ENCODE measurements at places on chromosomes 3 and 15.
A peak's percentile ranks its signal among the peaks of the same experiment; 100 is the strongest.

GRCh38 chr15:93359425-93360131 is 270.6 kb upstream of the RGMA start:
- DNase-seq: peak; percentile 56

DNA sequence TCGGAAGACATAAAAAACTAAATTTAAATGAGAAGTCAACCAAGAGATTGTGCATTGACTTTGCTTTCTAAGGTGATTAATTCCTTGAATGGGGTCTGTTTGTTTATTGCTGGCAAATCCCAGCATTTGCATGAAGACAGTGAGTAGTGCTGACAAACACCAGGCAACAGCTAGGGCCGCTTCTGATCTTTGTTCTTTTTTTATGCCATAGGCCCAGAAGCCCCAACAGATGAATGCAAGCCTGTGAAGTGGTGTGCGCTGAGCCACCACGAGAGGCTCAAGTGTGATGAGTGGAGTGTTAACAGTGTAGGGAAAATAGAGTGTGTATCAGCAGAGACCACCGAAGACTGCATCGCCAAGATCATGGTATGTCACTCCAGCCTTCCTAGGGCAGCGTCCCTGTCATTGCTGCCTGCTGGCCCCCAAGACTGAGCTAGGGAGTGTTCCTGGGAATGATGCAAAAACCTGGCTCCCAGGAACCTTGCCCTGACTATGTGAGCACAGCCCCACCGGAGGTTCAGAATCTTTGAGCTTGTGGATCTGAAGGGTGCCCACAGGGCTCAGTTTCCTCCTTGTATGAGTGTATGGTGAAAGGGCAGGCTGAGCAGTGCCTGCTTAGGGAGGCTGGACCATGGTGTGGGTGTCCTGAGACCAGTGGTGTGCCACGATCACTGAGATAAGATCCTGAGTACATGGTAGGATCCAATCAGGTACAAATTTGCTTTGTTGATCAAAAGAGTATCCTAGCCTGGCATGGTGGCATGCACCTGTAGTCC is 13.0 kb downstream of the TF start:
- no peak for DNase-seq

- no peak for DNase-seq
Observed at GRCh38 chr15:100940767-100941379, 21.7 kb downstream of the LRRK1 start.

GRCh38 chr15:73987250-73987649 is 4.8 kb downstream of the STOML1 start:
- no peak for DNase-seq

DNA sequence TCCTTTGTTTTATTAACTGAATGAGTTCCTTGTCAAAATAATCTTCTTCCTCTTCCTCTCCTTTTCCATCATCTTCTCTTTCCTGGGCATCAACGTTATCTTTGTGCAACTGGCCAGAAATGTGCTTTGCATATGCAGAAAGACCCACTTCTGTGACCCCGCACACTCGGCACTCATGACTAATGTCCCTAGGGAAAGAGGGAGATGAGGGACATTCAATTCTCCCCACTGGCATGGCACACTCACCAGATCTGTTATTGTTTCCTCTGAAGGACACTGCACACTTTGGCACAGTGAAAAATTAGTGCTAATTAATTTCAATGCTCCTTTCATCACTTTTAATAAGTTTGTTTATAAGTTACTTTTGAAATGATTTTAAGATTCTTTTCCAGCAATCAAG is 34.0 kb downstream of the ZNF106 start:
- DNase-seq: no peak

DNA sequence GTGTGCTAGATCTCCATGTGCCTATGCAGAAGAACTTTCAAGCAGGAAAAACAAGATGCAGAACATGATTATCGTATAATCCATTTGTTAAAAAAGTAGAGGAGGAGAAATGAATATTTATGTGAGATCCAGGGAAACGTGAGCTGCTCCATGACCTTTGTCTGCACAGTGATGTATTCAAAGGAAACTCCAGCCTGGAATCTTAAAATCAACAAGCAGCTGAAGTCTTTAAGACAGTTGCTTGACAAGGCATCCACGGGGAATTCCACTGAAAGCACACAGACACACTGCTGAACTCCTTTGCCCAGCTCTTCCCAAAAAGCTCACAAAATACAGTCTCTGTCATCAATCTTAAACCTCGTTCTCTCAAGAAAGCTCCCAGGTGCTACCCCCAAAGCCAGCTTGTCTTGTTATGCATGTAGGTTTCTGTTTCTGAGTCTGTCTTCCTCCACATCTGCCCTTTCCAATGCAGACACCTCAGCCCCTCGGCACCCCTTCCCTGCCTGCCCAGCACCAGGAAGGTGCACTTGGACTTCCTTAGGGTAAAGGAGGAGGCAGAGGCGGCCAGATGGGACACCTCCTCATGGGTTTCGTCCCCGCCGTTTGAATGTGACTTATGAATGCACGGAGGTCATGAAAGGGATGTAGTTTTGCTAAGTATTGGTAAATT is 28.7 kb downstream of the LRRK1 start:
- DNase-seq: no peak

DNA sequence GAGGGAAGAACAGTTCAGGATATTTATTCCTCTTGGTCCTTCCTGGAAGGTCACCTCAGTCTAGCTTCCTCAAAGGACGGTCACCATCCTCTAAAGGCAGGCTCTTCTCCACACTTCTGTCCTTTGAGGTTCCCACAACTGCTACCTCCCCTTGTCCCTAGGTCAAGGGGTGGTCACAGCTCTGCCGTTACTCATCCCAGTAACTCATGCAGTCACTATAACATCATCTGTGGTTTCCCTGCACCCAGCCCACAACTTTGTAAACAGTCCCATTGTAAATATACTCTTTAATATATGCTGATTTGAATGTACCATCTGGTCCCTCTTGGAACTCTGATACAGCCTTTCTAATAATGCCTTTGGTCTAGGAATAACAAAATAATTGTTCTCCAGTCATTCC is 887.4 kb downstream of the FHIT start:
- no peak for DNase-seq

DNA sequence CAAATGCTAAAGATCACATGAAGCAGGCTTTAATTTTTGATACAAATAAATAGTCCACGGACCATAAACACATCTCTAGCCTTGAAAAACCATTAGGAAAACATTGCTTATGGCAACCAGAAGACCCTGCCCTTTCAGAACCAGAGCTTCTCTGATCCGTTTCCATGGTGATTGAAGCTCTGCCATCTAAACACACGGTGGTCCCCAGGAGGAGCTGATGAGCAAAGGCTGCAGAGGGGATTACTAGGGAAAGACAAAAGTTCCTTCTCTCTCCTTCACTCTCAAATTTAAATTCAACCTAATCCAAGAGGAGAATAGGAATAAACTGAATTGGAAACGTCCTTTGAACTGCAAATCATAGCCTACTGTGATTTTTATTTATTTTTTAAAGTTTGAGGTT is 122.0 kb upstream of the ATP10A start:
- no peak for DNase-seq

- DNase-seq: no peak
Observed at GRCh38 chr15:39896846-39897245, 23.2 kb downstream of the GPR176 start.

- DNase-seq: no peak
Observed at GRCh38 chr15:56759450-56759845, 26.1 kb upstream of the ZNF280D start.

DNA sequence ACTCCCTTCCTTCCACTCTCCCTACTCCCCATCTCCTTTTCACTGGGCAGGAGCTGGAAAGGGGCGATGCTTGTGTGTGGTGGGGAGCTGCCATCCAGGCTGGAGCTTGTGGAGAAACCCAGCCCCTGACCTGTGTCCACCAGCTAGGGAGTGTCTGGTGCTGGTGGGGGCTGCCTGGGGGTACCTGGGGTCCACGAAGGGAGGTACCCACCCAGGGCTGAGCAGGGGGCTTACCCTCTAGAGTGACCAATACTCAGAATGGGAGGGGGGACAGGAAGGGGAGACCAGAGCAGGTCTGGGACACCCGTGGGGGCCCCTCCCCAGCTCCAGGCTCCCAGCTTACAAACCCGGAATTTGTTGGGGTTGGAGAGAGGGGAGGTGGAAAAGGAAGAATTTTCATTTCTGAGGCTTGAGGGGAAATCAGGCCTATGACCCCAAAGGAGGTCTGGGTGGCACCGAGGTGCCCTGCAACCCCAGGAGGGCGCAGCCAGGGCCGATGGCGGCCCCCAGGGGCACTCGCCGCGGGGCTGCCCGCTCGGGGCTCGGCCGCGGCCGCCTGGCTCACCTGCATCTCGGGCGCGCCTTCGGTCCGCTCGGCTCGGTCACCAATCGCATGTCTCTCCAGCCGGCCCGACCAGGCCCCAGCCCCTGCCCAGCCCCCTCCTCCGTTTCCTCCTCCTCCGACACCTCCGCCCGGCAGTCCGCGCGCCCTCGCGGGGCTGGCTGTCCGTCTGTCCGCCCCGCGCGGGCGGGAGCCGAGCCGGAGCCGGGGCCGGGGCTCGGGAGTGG is 773 bp downstream of the LINGO1 start:
- DNase-seq: peak; percentile 68

GRCh38 chr3:54862526-54862925 is 65.3 kb downstream of the LRTM1 start:
- no peak for DNase-seq

DNA sequence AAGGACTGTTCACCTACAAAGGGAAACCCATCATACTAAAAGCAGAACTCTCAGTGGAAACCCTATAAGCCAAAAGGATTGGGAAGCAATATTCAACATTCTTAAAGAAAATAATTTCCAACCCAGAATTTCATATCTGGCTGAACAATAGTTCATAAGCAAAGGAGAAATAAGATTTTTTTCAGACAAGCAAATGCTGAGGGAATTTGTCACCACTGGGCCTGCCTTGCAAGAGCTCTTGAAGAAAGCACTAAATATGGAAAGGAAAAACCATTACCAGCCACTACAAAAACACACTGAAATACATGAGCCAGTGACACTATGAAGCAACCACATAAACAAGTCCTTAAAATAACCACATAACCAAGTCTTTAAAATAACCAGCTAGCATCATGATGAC is 28.9 kb upstream of the DCBLD2 start:
- no peak for DNase-seq

DNA sequence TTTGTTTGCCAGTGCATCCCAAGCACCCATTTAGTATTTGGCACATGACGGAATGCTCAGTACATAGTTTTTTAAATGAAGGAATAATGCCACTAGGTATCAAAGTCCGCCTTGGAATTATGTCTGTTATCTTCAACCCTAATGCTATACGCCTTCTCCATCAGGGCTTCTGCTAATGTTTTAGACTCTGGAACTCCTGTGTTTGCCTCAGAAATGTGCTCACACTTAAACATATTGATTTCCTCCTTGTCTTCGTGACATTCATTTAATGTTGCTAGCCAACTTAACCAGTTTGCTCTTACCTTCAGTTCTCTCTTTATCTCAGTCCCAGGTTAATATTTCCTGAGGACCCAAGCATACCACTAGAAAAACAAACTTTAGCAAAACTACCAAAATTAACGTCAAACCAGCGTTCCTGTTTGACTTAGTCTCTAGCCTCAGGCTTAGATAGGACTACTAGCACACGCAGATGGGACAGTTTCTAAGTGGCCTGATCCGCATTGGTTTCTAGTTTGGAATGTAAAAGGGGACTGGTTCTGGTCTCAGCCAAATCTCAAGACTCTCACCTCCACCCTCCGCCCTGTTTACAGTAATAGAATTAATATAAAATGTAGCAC is 81.4 kb downstream of the IL1RAP start:
- no peak for DNase-seq

DNA sequence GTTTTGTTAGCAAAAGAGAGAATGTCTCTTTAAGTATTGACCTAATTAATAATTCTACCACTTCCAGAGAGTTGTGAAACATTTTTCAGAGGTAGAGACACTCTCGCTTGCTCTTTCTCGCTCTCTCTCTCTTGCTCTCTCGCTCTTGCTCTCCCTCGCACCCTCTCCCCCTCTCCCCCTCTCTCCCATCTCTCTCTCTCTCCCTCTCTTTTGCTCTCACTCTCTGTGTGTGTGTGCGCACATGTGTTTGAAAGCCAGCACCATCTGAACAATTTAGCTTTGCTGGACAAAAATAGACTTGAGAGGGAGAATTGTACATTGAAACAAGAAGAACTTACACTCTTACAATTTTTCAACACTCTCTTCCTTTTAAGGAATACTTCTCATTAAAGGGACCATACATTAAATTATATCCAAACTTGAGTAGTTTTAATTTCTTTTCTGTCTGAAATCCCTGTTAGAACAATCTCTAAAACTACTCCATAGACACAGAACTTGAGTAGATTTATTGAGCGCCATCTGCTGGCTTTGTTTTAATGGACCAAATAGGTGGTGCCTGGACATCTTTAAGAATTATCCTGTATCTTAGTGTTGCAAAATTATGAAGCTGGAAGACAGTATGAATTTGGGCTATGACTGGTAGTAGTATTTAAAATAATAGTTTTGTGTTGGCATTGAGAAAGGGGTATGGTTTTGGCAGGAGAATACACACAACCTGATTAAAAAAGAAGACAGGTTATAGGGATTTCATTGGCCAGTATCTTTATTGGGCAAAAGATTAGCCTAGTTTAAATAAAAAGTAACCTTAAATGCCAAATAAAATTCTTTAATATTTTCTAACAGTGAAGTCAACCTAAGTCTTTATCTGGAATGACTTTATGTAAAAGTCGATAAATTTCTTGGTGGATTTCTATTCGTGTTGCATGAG is 124.6 kb downstream of the AKAP13 start:
- peak; percentile 86 for DNase-seq

DNA sequence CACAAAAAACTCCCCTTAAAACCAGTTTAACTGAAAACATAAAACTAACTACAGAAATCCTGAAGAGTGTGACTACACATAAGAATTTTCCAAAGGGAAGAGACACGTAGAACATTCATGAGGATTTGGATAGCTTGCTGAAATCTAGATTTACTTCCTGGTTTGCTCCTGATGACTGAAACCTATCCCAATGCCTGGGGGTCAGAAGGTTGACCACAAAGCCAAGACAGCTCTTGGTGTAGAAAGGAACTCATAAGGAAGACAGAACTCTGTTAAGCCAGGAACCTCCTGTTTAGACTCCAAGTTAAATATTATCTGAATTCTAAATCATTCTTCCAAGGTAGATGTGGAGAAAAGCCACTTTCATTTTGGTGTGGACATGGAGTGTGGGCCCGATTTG is 92.8 kb downstream of the TFG start:
- DNase-seq: no peak

GRCh38 chr15:30985081-30985531 is 6.3 kb downstream of the MTMR10 start:
- DNase-seq: peak; percentile 24

DNA sequence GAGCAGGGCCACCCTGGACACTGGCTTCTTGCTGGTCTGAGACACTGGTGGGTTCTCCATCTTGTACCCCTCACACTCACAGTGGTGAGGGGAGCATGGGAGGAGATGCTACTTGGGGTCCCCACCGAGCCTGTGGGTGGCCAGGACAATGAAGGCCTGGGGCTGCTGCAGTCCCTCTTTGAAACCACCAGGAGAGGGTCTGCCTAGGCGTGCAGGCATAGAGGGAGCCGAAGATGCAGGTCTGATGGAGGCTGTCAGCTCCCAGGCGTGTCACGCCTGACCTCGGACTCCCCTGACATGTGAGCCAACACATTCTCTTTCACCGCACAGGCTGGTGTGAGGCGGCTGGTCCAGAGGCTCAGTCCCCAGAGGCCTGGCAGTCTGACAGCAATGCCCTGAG is 39.1 kb downstream of the NIPA2 start:
- DNase-seq: no peak

GRCh38 chr3:122609798-122610559 is 32.5 kb downstream of the PARP15 start:
- no peak for DNase-seq

GRCh38 chr15:58501006-58501405 is 69.2 kb downstream of the LIPC start:
- no peak for DNase-seq

GRCh38 chr3:126927401-126927750 is 55.5 kb upstream of the PLXNA1 start:
- DNase-seq: no peak

- no peak for DNase-seq
Observed at GRCh38 chr3:14147617-14148016, 22.8 kb downstream of the TMEM43 start.
